ENCODE measurements at places on chromosomes 16 and 17.

- no peak for DNase-seq
Measured at GRCh38 chr17:77873500-77874302, 84.8 kb upstream of the TNRC6C start.

DNA sequence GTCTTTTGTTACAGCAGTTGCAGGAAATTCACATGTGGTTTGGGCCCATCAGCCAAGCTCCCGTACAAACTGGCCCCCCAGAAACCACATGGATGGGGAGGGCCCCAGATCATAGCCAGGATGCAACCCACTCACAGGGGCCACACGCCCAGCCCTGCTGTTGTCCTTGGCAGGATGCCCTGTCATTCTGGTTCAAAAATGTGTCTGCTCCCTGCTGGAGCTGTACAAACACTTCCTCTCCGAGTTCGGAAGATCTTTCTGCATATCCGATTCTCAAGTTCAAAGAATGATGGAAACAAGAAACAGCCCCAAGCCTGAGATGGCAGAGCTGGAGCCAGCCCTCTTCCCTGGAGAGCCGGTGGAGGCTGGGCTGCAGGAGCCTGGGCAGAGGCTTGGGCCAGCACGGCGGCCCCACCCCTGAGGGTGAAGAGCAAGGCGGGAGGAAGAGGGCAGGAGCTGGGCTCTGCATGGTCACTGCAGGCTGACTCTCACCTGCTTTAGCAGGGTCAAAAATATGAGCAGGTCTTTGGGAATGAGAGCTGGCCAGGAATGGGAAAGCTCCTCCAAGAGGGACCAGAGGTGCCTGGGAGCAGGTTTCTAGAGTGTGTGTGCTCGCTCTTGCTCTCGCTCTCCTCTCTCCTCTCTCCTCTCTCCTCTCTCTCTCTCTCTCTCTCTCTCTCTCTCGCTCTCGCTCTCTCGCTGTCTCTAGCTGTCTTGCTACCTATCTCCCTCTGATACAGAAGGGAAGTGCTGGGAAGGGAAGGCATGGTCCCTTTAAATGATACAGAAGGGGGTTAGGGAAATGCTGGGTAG is 34.7 kb upstream of the ENPP7 start:
- DNase-seq: peak; percentile 14

DNA sequence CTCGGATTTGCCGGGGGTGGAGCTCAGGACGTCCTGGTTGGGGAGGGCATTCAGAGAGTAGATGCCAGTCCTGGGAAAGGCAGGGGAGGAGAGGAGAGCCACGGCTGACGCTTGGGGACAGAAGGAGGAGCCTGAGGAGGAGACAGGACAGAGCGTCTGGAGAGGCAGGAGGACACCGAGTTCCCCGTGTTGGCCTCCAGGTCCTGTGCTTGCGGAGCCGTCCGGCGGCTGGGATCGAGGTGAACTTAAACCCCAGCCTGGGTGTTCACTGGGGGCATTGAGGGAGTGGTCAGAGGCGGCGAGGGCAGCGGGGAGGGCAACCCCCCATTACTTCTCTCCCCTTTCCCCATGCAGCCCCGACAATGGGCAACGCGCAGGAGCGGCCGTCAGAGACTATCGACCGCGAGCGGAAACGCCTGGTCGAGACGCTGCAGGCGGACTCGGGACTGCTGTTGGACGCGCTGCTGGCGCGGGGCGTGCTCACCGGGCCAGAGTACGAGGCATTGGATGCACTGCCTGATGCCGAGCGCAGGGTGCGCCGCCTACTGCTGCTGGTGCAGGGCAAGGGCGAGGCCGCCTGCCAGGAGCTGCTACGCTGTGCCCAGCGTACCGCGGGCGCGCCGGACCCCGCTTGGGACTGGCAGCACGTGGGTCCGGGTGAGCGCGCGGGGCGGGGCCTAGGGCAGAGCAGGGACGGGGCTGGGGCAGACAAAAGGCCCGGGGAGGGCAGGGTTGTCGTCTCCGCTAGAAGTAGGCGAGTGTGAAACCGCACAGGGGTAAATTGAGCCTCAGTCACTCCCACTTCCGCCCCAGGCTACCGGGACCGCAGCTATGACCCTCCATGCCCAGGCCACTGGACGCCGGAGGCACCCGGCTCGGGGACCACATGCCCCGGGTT is 3.7 kb downstream of the NOL3 start:
- peak; percentile 68 for DNase-seq

DNA sequence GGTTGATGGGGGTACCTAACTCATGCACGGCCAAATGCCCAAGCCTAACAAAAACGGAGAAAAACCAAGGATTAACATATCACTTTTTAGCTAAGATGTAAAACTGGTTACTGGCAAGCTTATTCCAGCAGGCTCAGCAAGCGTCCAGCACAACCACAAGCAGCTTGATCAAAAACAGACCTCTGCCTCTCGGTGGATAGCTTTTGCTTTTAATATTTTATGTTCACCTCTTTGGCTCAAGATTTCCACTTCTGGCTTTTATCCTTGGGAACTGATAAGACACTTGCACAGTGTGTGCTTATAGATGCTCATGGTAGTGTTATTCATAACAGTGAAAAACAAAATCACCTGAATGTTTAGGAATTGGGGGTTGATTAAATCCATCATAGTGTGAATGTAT is 206.9 kb upstream of the CACNG5 start:
- no peak for DNase-seq

- DNase-seq: peak; percentile 60
Measured at GRCh38 chr17:44220213-44221083, 973 bp upstream of the UBTF start.

GRCh38 chr17:50467114-50467854 is 1.4 kb downstream of the CHAD start:
- DNase-seq: no peak

DNA sequence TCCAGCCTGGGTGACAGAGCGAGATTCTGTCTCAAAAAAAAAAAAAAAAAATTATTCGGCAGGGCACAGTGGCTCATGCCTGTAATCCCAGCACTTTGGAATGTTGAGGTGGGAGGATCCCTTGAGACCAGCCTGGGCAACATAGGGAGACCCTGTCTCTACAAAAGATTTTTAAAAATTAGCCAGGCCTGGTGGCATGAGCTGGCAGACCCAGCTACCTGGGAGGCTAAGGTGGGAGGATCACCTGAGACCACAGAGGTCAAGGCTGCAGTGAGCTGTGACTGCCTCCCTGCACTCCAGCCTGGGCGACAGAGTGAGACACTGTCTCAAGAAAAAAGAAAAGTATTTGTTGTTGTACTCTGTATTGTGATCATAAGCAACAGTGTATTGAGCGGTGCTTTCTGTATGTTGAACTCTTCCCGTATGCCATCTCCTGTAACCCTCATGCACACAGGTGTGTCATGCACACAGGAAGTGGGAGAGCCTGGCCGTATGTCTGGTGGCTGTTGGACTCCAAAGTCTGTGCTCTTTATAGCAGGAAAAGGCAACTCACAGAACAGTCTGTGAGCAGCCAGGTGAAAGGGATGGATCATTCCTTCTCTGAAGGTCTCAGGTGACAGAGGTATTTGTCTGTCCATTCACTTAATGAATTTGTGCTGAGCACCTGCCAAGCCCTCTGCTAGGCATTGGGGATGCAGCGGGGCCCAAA is 17.1 kb downstream of the CDH1 start:
- DNase-seq: no peak

DNA sequence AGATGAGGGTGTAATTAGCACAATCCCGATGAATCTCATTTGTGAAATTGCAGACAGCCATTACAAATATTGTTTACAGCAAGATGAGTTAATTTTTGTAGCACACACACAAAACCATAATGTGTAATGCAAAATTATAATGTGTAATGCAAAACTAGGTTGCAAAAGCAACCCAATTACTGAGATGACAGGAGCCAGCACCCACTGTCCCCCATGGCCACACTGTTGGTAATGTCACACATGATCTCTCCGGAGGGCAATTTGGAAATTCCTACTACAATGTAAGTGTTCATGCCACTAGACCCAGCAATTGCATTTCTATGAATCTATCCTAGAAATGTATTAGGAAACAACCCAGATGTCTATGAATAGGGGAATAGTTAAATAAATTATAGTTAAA is 76.9 kb downstream of the MARF1 start:
- no peak for DNase-seq

DNA sequence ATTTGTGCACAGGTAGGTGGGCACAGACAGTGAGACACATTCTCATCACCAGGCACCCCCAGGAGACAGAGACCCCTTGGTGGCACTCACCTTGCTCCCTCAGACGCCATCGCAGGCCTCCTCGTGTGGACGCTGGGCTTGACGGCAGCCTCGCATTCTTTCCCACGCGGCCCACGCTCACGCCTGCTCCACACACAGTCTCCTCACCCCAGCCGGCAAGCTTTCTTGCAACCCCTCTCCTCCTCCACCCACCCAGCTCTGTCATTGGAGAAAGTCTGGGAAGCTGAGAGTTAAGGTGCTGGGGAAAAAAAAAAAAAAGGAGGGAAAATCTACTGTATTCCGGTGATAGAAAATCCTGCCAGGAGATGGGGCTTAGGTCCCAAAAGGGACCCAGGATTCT is 14.8 kb downstream of the SGCA start:
- no peak for DNase-seq

- no peak for DNase-seq
Measured at GRCh38 chr17:72333570-72333969, 212.8 kb downstream of the SOX9 start.

DNA sequence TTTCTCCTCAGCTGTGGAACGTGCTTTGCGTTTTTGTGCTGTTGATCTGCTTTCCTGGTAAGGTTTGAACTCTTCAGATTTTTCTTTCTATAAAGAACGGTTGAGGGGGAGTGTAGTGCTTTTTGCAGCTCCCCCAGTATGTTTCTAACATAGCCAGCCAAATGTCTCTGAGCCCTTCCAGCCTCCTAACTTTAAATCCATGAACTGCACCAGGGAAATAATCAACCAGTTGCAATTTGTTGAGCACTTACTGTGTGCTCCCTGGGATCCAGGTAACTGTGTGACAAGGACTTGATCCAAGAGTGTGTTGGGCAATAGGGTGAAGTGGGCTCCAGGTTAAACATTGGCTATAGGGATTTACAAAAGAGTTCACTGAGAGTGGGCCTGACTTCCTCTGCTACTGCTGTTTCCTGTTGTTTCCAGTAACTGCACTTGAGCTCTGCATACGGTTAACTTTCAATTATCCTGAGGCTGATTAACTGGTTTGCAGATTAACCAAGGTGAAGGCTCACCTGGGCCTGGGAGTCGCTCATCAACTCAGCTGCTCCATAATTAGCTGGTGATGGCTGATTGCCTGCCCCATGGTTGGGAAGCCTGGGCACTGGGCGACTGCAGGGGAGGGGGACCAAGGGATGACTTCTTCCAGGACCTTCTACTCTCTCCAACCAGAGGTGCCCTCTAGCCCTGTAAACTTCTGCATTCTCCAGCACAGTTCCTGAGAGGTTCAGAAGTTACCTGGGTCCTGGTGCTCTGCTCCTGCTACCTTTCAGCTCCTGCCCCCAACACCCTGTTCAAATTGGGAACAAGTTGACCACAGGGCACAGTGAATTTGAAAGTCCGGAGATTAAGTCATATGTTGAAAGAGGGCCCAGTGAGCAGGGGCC is 19.5 kb downstream of the HLF start:
- no peak for DNase-seq

GRCh38 chr16:50641818-50642187 is 39.3 kb downstream of the SNX20 start:
- DNase-seq: no peak

GRCh38 chr16:11994143-11995119 is 17.9 kb downstream of the SNX29 start:
- no peak for DNase-seq

- DNase-seq: no peak
Measured at GRCh38 chr17:58268326-58268725, 12.4 kb downstream of the MPO start.

- DNase-seq: peak; percentile 19
Measured at GRCh38 chr17:50863221-50863843, 2.8 kb downstream of the TOB1 start.

DNA sequence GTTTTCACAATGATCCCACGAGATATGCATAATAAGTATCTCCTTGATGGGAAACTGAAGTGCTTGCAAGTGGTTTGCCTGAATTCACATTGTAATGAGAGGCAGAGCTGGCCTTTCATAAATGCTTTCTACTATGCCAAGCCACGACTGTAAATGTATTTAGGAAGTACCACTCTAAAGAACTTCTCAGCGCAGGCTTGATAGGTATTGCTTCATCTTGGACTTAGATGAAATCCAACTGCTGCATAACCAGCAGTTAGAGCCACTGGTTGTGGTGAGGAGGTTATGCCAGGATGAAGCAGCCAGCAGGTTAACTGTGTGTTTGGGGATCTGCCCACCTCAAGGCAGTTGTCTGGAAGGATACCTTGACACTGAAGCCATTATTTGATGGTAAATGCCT is 26.8 kb downstream of the MARCHF10 start:
- no peak for DNase-seq

GRCh38 chr17:67834634-67835033 is 9.3 kb downstream of the BPTF start:
- DNase-seq: no peak

- no peak for DNase-seq
Measured at GRCh38 chr16:89723279-89724250, 2.2 kb downstream of the ZNF276 start.
